ENCODE measurements at places on chromosomes 1 and 21. TPM values are rescaled to one million over a fixed set of nuclear protein-coding genes. Genes with fewer than 3 reads are reported as not detected.

Gene GREM2
- total RNA-seq: not detected

Gene PTPRC
- 543 TPM for total RNA-seq

Gene PCBP3
- total RNA-seq: 2.3 TPM

Gene ASAP3
- 10.4 TPM for total RNA-seq

Gene SCP2
- 46.6 TPM for total RNA-seq

Gene OPTC
- not detected for total RNA-seq

Gene CR2
- total RNA-seq: 30.5 TPM

Gene OR14I1
- not detected for total RNA-seq

Gene KCNJ6
- not detected for total RNA-seq

Gene CDC42BPA
- 0.15 TPM for total RNA-seq

Gene FAM167B
- 4.1 TPM for total RNA-seq

Gene ZBTB8B
- total RNA-seq: 0.02 TPM

Gene FCRLB
- total RNA-seq: 3.8 TPM

Gene TRIM67
- not detected for total RNA-seq

Gene LCE2A
- total RNA-seq: not detected

Gene OR2L3
- total RNA-seq: 0.10 TPM

Gene ADORA1
- total RNA-seq: not detected

Gene DCST1
- total RNA-seq: not detected

Gene NR1I3
- not detected for total RNA-seq

Gene CDA
- total RNA-seq: not detected

Gene SIK1
- 97.7 TPM for total RNA-seq

Gene MCOLN3
- 0.10 TPM for total RNA-seq

Gene CRYAA
- total RNA-seq: not detected

Gene AADACL4
- not detected for total RNA-seq

Gene CFHR2
- not detected for total RNA-seq

Data from B cell (primary cell).